CD4-positive, CD25-positive, alpha-beta regulatory T cell (primary cell): ENCODE measurements at places on chromosomes 7 and 10. TPM values are rescaled to one million over a fixed set of nuclear protein-coding genes. Genes with fewer than 3 reads are reported as not detected.

- no peak for DNase-seq
- H3K27me3 ChIP-seq = peaks cover 10% of the 10 kb centered on the region
- H3K4me1 ChIP-seq = peaks cover 6% of the 10 kb centered on the region
- no peak overlapping the region for H3K4me3 ChIP-seq
- no peak overlapping the region for H3K27ac ChIP-seq
Measured at GRCh38 chr10:97708976-97709946, 4.3 kb upstream of the MARVELD1 start.

GRCh38 chr10:123038782-123039631 lies 30.2 kb downstream of the ACADSB start:
- H3K4me1 ChIP-seq = no peaks in the 10 kb centered on the region
- no peaks in the 10 kb centered on the region for H3K27me3 ChIP-seq
- peaks cover 22% of the 10 kb centered on the region for H3K36me3 ChIP-seq
- H3K4me3 ChIP-seq = no peak overlapping the region

GRCh38 chr7:69032848-69033247 lies 565.4 kb upstream of the AUTS2 start:
- H3K27me3 ChIP-seq = no peaks in the 10 kb centered on the region
- H3K27ac ChIP-seq = no peak overlapping the region
- no peak for DNase-seq
- no peaks in the 10 kb centered on the region for H3K36me3 ChIP-seq
- H3K4me1 ChIP-seq = no peaks in the 10 kb centered on the region
- no peak overlapping the region for H3K4me3 ChIP-seq

DNA sequence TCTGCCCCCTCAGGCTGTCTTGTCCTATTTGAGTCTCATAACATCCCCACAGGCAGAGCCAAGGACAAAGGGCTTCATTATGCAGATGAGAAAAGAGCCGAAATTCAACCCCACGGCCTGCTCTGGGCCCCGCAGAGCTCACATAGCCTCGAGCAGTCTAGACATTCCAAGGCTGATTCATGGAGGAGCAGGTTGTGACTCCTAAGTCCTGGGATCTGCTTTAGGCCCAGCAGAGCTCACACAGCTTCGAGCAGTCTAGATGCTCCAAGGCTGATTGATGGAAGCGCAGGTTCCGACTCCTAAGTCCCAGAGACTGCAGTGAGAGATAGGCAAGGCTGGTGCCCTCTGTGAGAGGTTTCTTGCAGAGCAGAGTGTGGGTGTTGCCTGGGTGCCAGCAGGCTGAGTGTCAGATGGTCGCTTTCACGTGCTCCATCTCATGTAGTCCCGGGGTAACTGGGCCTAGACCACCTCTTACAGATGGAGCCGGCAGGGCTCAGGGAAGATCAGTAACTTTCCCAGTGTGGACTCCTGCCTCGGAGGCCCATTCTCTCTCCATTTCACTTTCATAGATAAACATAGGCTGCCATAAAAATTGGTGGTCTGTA lies 436.1 kb upstream of the FOXK1 start:
- H3K27me3 ChIP-seq = no peaks in the 10 kb centered on the region
- no peak overlapping the region for H3K4me3 ChIP-seq
- no peak for DNase-seq
- no peaks in the 10 kb centered on the region for H3K4me1 ChIP-seq

GRCh38 chr7:84339306-84339705 lies 144.7 kb upstream of the SEMA3A start:
- no peaks in the 10 kb centered on the region for H3K36me3 ChIP-seq
- H3K4me3 ChIP-seq = no peak overlapping the region
- H3K4me1 ChIP-seq = no peaks in the 10 kb centered on the region
- no peaks in the 10 kb centered on the region for H3K27me3 ChIP-seq
- H3K27ac ChIP-seq = no peak overlapping the region

GRCh38 chr10:69814251-69814650 lies 12.5 kb downstream of the COL13A1 start:
- H3K4me3 ChIP-seq = no peak overlapping the region
- H3K27ac ChIP-seq = no peak overlapping the region
- H3K27me3 ChIP-seq = no peaks in the 10 kb centered on the region
- H3K4me1 ChIP-seq = no peaks in the 10 kb centered on the region
- no peak for DNase-seq

DNA sequence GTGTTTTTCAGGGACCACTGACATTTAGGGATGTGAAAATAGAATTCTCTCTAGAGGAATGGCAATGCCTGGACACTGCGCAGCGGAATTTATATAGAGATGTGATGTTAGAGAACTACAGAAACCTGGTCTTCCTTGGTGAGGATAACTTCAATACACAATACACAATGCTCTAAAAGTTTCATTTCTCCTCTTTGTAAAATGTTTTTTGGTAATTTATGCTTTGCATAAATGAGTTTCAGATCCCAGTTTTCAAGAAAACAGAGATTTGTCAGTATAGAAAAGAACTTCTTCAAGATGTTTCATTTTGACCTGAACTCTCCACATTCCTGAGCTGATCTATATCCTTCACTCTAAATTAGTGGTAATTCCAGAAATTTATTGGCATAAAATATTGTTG lies 14.2 kb downstream of the ZNF92 start:
- peaks cover 62% of the 10 kb centered on the region for H3K36me3 ChIP-seq
- no peak for DNase-seq
- H3K27ac ChIP-seq = no peak overlapping the region
- no peak overlapping the region for H3K4me3 ChIP-seq
- peaks cover 4% of the 10 kb centered on the region for H3K4me1 ChIP-seq

DNA sequence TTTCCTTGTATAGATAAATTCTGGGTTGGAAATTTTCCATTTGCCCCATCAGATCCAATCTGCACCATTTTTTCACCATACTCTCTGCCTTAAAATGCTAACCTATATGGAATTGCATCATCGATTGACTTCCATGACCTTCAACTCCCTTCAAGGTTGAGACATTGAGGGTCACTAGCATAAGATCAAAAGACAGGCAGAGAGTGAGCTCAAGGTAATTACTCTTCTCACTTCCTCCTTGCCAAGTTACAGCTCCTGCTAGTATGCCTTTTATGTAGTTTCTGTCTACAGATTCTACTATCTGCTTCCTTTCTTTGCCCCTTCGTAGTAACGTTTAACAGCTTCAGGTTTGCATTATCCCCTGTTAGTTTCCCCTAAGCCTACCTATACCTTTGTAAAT lies 1127.7 kb upstream of the LRRTM3 start:
- H3K36me3 ChIP-seq = no peaks in the 10 kb centered on the region
- DNase-seq = no peak
- H3K4me3 ChIP-seq = no peak overlapping the region
- H3K27ac ChIP-seq = no peak overlapping the region

DNA sequence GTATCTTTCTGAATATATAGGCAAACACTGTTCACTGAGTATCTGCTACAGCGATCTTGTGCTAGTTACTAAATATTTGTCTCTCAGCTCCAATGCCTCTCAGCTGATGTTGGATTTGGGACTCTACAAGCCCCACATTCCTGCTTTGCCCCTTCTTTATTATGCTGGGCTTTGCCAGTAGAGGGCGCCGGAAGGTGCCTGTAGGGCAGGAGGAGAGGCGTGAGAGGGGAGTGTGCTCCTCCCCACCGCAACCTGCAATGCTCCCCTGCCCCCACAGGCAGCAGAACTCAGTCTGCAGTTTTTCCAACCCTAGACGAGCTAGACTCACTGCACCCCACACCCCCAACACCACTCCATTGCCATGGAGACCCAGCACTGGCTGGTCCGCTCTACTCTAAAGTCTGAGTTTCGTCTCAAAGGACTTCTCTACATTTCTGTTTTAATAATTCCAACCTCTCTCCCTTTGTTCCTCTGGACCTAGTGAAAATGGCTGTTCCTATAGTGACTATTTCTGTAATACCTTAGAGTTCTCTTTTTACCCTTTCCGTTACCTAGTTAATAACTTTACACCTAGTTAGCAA lies 337.6 kb downstream of the CCSER2 start:
- peak; percentile 14 for DNase-seq
- no peaks in the 10 kb centered on the region for H3K36me3 ChIP-seq
- no peaks in the 10 kb centered on the region for H3K4me1 ChIP-seq
- no peak overlapping the region for H3K27ac ChIP-seq

DNA sequence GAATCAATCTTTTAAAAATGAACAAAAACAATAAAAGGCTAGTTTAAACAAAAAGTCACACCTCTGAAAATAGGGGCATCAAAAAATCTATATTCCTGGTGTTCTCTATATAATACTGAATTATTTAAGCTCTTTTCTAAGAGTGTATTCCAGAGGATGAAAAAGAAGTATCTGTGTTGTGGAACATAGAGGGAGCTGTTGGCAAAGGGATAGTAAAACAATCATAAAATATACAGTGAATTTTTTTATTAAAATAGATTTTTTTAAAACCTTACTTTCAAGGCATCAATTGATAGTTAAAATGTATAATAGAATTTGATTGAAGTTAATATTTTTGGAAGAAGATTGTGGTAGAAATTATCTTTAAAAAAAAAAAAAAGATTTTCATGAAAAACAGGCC lies 1409.1 kb upstream of the CELF2 start:
- DNase-seq = no peak
- H3K27ac ChIP-seq = no peak overlapping the region
- no peaks in the 10 kb centered on the region for H3K4me1 ChIP-seq

DNA sequence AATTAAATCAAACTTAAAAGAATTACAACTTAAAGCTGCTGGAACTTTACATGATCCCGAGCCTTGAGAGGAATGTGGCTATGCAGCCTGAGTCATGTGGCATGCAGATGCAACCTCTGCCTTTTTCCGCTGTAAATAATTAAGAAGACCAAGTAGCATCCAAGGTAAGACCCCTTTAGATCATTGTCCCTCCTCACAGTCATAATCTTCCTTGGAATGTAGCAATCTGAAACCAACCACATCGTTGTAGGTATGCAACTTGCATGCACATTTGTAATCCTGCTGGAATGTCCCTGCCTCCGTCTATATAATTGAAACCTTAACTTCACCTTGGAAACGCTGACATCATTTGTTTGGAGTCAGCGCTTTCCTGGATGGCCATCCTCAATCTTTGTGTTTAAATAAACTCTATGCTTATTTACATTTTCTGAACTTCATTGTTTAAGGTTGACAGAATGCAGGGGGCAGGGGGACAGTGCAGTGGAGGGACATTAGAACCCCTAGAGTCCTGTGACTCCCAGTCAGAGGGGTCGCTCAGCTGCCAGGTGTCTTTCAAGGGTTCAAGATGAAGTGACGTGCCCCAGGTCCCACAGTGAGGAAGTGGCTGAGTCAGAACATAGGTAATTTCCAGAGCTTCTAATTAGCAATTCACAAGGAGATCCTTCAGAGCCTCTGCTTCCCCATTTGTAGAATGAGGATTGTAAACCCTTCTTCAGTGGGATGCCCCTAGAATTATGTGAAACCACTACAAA lies 110.7 kb downstream of the RALA start:
- DNase-seq = no peak
- H3K4me3 ChIP-seq = peak overlapping the region; percentile 88
- peak overlapping the region; percentile 92 for H3K27ac ChIP-seq
- H3K36me3 ChIP-seq = no peaks in the 10 kb centered on the region
- H3K4me1 ChIP-seq = peaks cover 40% of the 10 kb centered on the region

- H3K4me1 ChIP-seq = no peaks in the 10 kb centered on the region
- H3K27me3 ChIP-seq = no peaks in the 10 kb centered on the region
- H3K4me3 ChIP-seq = no peak overlapping the region
- DNase-seq = no peak
- H3K36me3 ChIP-seq = no peaks in the 10 kb centered on the region
Measured at GRCh38 chr10:77163670-77164348, 473.8 kb downstream of the KCNMA1 start.

Gene FRMPD2
- not detected for total RNA-seq

Gene CDNF
- total RNA-seq = 1.7 TPM

Gene KMT2E
- 360 TPM for total RNA-seq

Gene CUZD1
- total RNA-seq = 1.9 TPM

Gene RADIL
- not detected for total RNA-seq

Gene ANKRD16
- total RNA-seq = 4.8 TPM

Gene PDLIM1
- total RNA-seq = 7.3 TPM

Gene ANKRD30A
- total RNA-seq = not detected

Gene HOXA3
- not detected for total RNA-seq

Gene NMT2
- total RNA-seq = 47.8 TPM

Gene PHKG1
- 8.2 TPM for total RNA-seq

Gene ADIRF
- not detected for total RNA-seq

Gene ASAH2
- total RNA-seq = 1.6 TPM
